Islet precursor cell (in vitro differentiated cells): ENCODE measurements at places on chromosomes 2 and 18.
A peak's percentile ranks its signal among the peaks of the same experiment; 100 is the strongest.

DNA sequence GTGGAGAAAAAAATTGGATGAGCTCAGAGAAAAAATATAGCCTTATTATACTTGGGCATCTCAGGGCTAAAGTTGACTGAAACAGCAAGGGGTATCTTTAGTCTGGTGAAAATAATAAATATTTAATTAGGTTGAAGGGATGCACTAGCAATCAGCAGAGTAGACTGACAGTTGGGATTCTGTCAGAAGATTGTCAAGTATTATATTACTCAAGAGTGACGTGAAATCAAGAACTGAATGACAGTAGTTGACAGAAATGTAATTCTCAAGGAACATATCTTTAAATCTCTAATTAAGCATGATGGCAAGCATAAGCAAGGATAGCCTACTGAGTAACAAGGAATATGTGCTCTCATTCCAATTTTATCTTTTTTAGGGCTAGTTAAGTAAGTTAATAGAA lies 1301.1 kb downstream of the DSC3 start:
- DNase-seq: no peak

- DNase-seq: no peak
These were observed 99.9 kb upstream of the NRP2 start for GRCh38 chr2:205582366-205582765.

DNA sequence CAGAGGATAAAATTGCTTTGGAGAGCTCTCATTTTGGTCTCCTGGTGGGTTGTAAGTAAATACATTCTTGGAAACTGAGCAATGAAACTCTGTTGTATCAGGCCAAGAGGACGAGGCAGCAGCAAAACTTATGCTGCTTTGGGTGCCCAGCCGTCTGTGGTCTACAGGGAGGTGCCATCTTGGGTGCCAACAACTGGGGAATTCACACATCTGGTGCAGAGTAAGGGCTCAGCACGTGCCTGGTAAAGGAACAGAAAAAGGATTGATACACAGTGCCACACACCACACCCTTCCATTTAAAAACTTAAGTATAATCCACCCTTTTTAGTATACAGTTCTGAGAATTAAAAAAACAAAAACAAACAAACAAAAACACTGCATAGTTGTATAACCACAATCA lies 221.9 kb downstream of the TSN start:
- no peak for DNase-seq

DNA sequence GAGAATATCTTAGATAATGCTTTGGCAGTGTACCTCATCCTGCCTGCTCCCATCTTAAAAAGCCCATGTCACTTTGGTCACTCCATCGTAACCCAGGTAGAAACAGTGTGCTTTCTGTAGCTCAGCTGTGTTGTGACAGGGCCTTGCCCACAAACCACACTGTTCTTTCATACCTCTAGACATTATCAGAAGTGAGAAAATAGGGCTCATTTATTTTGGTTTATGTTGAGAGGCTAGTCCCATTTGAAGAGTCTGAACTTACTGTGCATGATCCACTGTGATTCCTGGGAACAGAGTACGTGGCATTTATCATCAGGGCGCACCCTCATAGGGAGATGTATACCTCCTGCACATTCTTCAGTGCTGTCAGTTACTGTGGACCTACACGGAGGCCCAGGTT lies 69.7 kb downstream of the FEZ2 start:
- no peak for DNase-seq

- DNase-seq: no peak
These were observed 10.6 kb downstream of the CFLAR start for GRCh38 chr2:201126308-201127151.

DNA sequence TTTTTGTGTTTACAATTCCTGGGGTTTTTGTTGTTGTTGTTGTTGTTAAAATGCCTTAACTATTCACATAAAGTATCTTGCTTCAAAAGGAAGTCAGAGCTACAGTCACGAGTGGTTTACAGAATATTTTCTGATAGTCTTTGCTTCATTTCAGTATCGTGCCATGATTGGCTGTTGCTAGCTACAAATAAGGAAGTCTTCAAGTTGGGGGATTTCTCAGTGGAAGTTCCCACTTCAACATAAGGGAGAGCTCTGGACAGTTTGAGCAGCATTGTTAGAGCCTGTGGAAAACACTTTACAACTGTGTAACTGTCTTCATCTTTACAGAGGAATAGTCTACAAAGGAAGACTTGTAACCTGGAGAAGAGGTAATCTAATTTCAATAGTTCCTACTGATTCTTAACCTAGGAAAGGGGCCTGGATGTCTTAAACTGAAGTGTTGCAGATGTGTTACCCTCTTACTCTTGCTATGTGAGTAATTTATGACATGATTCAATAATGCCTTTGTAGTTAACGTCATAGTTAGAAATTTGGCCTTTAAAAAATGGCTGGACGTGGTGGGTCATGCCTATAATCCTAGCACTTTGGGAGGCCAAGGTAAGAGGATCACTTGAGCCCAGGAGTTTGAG lies 23.4 kb upstream of the TANK start:
- DNase-seq: no peak

DNA sequence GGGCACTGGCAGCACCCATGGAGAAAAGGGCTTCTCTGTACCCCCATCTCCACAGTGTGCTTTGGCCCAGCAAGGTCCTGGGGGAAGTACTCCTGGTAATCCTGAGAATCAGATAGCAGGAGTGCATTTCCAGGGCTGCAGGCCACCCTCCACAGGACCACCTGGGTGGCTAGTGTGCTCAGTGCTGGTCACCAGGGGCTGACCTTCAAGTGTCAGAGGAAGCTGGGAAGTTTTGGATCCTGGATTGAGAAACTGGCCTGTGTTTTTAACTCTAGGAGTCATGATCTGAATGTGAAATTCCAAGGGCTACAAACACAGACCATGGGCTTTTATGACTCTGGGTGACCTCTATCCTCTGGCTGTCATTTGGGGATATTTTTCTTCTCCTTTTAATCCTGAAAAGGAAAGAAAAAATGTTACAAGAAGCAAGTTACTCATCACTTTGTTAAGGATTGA lies 9.3 kb downstream of the RHOB start:
- DNase-seq: peak; percentile 54

DNA sequence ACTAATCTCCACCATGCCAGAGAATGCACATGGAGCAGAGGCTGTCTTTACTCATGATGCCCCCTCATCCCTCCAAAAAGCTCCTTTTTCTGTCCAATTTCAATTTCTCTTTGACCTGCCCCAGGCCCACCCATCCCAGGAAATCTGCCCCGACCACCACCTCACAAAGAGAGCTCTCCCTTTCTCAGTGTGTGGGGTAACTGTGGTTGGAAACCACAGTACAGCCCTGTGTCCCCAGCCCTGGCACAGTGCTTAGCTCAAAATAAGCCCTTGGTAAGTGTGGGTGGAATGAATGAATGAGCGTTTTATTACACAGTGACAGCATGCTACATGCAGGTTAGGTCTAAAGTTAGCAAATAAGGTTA lies 43.7 kb upstream of the CAB39 start:
- DNase-seq: no peak

DNA sequence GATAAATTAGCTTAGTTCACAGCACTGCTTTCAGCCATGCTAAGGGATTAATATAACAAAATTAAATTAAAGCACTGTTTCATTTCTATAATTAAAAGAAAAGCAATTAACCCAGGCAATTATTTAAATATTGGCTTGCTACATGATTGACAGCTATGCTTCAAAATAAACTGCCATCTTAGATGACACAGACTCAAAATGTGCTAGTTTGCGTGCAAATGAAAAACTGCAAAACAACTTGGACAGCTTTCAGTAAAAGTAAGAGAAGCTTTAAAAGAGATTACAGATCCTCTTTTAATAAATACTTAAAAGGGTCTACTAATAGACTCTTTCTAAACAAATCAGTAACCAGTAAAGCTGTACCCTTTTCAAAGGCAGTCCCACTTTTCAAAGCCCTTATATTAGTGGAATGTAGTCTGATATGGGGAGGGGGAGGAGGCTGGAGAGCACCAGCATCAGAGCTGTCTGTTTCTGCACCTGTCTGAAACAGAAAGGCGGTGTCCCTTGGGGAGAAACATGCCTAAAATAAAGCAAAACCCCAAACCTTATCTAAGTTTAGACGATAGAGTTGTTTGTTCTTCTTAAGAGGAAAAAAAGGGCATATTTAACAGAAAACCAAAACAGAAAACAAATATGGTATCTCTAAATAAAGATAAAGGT lies 20.8 kb downstream of the EIF2AK3 start:
- no peak for DNase-seq

- no peak for DNase-seq
These were observed 146.1 kb upstream of the LINC00305 start for GRCh38 chr18:64294967-64295366.

GRCh38 chr2:218002845-218003180 lies at the start of gene TNS1:
Gene TNS1 (minus strand): TSS chr2:218002995. CDS start chr2:218002872, 123 bp downstream.
- peak; percentile 70 for DNase-seq

DNA sequence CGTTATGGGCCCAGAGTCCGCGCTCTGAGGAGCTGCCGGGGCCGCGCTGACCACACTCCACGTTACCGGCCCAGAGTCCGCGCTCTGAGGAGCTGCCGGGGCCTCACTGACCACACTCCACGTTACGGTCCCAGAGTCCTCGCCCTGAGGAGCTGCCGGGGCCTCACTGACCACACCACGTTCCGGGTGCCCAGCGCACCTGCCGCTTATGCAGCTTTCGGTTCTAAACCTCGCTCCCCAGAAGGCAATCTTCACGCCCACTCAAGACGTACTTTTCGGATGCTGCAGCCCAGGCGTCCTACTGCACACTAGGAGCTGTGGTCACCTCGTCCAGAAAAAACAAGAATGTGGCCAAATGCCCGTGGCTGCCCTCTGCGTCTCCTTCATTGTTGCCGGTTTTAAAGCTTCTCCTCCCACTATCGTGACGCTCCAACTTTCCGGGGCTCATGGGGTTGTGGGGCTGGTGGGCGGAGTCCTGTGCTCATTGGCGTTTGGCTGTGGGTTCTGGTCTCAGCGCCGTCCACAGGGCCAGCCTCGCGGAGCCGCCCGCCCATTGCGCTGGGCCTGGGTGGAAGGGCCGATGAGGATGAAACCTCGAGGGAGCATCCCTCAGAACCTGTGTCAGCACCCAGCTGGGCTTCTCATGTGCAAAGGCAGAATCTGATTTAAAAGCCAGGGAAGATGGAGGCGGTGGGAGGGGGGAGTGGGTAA lies 11.9 kb downstream of the KCNG2 start:
- no peak for DNase-seq

DNA sequence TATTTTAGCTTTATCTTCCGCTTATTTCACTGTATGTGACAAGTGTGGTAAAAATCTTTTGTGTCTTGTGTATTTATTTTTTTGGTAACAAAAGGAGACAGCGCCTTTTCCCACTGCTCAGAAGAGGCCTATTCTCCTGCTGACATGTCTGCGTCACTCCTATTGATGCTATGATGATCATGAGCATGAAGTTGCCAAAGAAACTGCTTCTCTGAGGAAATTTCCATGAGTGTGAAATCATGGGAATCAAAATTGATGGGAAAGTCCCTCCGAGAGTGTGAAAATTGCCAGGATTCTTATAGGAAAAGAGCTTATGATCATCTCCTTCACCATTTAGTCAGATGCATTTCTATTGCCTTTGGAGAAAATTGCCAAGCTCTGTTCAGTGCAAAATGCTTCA lies 36.5 kb upstream of the DARS1 start:
- no peak for DNase-seq

GRCh38 chr2:238003234-238004031 lies 36.6 kb downstream of the UBE2F start:
- no peak for DNase-seq

GRCh38 chr18:9022397-9023155 lies 79.9 kb upstream of the NDUFV2 start:
- DNase-seq: no peak

GRCh38 chr2:233061591-233062450 lies 1.7 kb downstream of the INPP5D start:
- peak; percentile 84 for DNase-seq

DNA sequence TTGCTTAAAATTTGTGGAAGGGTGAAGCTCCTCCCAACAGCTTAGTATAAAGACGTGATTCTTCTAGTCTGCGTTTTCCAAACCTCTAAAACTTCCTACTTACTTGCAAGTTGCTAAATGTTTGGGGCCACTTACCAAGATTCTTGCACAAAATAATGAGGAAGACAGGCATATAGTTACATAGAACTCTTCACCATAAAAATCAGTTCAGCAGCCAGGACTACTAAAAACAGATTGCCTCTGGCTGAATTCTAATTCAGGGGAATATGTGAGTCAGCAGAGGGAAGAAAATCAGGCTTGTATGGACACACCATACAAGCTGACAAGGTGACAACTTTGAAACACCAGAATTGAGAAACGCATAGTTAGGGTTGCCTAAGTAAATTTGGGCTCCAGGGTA lies 2.8 kb upstream of the PEX13 start:
- DNase-seq: no peak

- DNase-seq: no peak
These were observed 1820.1 kb upstream of the LRRTM1 start for GRCh38 chr2:82124629-82125028.
